ENCODE measurements at places on chromosomes 2 and 18.

DNA sequence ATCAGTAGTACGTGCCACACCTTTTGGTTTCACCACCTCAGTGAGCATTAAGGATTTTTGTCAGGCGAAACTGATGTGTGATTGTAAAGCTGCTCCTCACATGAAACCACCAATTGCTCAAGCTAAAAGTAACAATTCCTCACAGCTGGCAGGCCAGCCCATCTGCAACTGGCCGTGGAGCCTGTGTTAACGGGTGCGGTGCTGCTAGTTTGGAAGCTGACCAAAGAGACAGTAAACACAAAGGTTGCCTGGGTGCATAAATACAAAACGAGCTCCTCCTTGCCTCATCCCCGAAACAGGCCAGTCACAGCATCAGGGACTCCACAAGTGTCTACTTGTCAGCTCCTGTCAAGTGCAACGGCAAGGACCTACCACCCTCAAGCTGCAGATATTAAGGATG lies 32.0 kb downstream of the LGALSL start:
- no peak for DNase-seq

GRCh38 chr2:106175086-106175850 lies 18.8 kb downstream of the UXS1 start:
- DNase-seq = no peak

GRCh38 chr2:96503637-96504243 lies 1.4 kb downstream of the NEURL3 start:
- no peak for DNase-seq

DNA sequence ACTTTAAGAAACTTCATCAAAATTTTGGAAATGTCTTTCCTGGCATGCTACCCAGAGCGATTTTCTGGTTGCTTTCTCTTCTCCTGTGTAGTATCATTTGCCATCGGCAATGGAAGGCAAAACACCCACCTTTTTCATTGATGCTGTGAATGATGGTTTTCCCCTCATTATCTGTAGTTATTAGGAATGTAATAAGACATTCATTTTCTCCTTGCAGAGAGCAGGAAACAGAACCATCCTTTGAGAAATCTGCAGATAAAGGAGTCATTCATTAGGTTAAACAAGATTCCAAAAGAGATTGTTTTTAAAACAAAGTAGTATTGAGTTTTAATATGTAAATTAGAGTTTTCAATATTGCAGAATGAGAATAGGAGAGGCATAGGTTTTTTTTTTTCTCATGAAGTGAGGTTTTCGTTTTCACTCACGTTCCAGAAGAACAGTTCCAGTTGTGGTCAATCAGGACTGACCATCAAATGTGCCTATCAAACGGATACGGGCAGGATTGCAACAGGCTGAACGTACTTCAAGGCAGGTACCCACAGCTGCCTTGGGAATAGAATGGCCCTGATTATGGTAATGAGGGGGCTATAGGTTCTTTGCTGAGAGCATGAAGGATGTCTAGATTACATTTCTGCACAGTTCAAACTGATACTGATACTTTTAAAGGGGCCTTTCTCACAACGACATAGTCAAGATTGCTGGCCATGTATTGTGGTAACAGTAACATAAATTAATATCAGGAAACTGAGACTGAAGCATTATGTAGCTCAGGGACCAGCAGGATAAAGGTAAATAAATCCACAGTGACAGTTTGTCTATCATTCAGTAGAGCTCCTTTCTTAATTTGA lies 49.8 kb upstream of the PLA2R1 start:
- no peak for DNase-seq

DNA sequence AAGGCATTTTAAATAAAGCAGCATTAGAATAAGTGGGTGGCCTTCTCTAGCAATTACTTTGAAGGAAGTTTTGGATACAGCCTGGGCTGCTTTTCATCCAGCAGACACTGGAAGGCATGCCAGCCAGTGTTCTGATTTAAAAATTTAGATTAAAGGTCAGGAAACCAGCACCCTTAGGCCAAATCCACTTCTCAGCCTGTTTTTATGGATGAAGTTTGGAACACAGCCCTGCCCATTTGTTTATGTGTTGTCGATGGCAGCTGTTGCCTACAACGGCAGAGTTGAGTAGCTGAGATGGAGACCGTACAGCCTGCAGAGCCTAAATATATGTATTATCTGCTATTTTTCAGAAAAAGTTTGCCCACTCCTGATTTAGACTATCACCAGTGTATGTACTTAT lies 313.6 kb upstream of the ACVR2A start:
- DNase-seq = no peak

DNA sequence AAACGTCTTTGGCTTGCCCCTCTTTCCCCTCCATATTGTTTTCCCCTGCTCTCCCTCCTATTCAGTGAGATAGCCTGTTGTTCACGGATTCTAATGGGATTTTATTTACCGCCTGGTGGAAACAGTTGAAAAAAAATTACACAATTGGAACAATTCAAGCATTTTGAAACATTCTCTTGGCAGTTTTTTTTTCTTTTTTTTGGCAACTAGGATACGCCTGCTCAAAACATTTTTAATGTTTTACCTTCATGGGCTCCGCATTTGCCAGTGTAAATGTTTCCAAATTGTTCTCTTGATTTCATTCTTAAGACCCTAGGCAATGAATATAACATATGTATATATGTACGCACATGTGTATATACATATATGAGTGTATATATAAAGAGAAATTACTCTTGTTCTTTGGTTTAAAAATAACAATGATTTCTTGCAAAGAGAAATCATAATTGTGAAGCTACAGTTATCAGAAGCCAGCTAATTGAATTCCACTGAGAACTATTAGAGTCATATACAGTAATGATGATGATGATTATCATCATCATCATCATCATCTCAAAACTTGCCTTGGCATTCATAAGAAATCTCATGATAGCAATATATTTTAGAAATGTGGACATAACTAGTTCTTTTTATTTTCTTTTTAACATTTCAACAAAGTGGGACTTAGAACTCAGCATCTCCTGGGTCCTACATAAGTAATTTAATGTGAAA lies 146.7 kb downstream of the LTBP1 start:
- no peak for DNase-seq

DNA sequence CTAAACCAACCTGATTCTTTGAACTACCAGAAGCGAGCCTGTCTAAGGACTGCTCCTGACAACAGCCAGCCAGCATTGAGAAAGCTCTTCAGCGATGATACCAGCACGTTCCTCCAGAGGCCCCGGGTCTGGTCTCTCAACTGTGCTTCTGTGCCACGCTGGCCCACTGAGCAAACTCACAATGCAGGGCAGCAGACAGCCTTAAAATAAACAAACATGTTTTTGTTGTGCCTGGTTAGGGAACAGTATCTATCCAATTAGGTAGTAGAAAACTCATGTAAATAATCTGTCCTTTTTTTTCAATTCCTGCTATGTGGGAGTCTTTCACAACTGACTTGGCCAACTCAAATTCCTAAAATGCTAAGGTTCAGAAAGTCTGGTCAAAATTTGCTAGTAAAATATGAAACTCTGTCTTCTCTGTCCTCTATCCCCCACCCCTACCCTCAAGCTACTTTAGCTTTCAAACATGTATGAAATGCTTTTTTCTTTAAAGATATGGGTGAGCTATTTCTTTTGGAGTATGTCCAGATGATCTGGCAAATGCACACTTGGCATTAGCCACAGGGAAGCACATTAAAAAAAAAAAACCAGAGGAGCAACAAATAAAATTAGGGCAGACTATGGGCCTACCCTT lies 21.4 kb upstream of the EML4 start:
- no peak for DNase-seq

All from stimulated activated CD4-positive, alpha-beta T cell treated with anti-CD3 and anti-CD28 coated beads, TNF-alpha, amount 100 ng/mL, for 48 hours (primary cell).